ENCODE measurements at places on chromosomes 6 and 20.

GRCh38 chr20:52943185-52943841, 28.8 kb upstream of the TSHZ2 start:
- no peak for DNase-seq

DNA sequence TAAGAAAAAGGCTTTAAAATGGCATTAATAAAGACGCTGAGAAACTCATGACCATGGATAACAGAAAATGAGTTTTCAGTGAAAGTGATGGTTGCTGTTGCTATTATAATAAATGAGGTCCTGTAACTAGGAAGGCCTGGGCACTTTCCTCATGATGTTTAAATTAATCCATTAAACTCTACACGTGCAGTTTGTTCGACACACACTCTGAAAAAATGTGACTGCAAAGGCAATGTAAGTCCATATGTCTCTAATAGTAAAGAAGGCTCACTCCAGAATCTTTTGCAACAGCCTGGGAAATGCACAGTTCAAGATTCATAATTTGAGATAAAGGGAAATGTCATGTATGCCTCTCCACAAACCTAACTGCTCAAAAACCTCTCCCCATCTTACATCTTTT, 153.4 kb downstream of the COL12A1 start:
- no peak for DNase-seq

DNA sequence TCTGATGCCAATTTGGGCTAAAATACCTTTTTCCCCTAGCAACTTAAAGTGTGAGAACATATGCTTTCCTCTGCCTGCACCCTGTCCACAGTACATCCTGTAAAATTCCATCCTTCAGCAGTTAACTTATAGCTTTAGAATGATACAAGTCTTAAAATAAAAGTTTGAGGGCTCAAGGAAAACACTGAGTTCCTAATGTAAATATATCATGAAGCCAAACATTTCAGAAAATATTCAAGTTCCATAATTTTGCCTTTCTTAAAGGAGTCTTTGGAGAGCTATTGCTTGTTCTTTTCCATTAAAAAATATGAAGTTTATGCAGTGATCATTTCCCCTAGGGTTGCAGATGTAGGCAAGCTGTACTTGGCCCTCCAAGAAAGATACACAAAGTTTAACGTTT, 303.8 kb downstream of the COL12A1 start:
- no peak for DNase-seq

DNA sequence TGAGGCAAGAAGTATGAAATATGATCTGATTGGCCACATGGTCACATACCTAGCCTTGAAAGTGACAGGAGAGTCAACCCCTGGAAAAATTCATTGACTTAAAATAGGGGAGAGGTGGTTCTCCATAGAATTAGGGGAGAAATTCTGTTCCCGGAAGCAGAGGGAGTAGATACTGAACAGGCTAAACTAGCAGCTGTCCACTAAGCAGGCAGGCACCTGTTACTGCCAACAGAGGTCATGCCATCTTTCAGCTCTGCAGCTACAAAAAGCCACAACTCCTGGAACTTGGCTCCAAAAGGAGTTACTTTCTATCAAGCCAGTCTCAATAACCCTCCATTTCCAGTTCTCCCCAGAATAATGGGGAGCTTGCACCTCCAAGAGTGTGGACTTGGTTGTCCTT, 352.5 kb downstream of the MAFB start:
- DNase-seq = no peak

GRCh38 chr20:5524896-5525295, 208.1 kb upstream of the PROKR2 start:
- no peak for DNase-seq

DNA sequence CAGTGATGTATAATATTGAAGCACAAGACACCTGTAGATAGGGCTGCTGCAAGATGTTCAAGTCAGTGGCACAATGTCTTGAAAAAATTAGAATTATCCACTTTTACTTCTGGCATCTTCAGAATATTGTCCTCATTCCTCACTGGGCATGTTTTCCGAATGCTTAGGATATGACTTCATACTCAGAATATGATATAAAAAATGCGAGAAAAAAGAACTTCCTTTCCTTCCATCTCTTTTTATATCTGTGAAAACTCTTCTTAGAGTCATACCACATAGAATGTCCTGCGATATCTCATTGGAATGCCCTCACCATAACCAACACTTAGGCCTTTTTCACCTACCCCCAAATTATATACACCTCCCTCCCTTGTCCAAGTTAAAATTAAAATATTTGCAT, 4.6 kb downstream of the MAS1L start:
- DNase-seq = no peak

DNA sequence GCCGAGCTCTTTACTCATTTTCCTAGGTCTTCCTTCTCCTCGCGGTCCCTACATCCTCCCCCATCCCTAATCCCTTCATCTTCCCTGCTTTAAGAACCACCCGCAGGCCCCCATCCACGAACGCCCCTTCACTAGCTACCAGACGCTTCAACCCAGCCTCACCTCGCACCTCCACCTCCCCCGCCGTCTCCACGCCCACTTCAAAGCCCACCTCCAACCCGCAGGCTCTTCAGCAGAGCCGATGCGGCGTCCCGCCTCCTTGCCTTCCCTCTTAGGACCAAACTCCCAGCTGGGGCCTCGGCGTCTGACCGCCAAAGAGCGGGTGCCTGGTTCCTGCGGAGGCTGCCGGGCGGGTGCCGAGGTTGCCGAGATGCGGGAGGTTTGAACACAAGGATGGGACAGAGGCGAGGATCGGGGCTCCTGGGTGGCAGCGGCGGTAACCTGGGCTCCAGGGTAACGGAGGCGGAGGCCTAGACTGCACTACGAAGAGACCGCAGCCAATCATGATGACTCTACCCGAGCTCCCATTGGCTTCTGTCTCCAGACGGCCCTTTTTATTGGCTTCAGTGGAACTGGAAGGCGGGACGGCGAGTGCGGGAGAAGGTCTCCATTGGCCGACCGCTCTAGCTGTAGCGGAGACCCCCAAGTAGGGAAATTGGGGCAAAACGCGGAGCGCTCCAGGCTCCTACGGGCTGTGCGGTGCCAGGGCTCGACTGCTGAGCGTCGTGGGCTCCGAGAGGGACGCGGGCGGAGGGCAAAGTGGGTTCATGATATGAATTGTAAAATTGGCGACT, at the start of gene LCA5:
Gene LCA5, minus strand, starts transcription at position 477 of the 794 bp plus-strand sequence. CDS start 18,536 bp downstream, outside the sequence.
- peak; percentile 91 for DNase-seq

DNA sequence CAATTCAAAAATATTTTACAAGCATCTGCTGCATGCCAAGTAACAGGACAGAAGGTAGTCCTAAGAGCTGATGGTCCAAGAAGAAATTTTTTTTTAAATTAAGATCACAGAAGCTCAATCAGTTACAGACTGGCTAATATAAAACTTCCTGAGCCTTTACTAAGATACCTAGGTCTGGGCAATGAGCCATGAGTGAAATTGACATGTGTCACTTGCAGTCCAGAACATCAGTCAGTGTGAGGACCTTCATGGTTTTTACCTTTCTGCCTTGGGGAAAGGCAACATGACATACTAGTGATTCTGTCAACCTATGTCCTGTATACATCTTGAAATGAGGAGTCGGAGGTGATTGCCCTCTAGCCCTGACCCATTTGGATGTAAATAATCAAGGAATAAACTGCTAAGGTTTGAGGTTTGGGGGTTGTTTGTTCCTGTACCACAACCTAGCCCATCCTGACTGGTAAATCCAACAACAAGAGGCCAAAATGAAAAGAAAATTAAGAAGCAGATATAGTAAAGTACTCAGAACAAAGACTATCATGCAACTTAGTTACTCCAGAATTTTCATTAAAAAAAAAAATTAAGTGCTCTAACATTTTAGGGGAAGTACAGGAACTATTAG, 70.0 kb downstream of the CNKSR3 start:
- DNase-seq = no peak

- no peak for DNase-seq
Measured at GRCh38 chr6:29976588-29977424, 34.5 kb downstream of the HLA-A start.

GRCh38 chr20:35326021-35326739, 34.0 kb upstream of the FAM83C start:
- DNase-seq = no peak

GRCh38 chr6:135251498-135252441, 70.7 kb downstream of the MYB start:
- DNase-seq = peak; percentile 78

DNA sequence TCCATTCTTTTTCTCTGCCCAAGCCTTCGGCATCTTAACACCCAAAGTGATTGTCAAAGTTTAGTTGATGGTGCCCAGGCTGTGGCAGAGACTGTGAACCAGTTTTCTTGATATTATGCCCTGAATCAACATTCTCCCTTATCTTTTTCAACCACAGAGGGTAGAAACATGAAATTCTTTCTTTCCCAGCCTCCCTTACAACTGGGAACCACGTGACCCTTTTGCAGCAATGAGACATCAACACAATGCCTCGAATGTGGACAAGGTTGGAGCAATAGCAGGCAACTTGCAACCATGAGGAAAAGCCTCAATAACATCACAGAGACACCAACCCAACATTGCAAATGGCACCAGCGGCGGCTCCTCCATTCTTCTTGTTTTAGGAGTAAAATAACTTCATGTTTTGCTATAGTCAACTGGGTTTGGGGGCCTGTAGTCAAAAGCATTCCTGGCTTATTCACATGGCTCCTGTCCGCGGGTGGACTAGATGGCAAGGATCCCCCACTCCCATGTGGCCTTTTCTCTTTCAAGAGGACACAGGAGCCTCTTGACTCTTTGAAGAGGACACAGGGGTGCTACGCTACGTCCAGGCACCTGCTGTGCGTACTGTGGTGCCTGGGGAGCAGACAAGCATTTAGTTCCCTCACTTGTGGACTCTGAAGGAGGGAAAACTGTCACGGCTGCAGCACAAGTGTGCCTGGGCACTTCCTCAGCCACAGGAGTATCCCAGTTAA, 90.5 kb downstream of the NOL4L start:
- no peak for DNase-seq

DNA sequence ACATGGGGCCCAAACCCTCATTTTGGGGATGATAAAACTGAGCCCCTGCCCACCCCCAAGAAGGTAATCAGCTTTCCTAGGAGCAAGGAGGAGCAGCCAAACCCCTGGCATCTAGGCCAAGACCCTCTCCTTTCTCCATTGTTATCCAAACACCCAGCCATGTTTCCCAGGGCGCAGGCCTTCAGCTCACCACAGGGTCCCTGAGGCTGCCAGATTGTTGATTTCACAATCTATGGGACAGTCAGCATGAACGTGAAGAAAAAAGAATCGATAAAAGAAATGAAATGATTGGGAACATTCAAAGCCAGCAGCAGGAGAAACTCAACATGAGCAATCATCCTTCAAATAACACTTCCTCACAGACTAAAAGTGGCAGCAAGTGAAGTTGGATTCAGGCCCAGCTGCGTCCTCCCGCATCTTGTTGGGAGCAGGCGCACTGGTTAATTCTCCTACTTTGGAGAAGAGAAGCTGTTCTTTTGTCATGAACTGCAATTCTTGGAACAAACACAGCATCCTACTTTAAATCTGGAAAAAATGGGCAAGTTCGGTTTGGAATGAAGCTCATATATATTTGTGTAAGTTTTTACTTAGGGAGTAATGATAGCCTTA, 241.8 kb upstream of the PRDM1 start:
- no peak for DNase-seq

GRCh38 chr6:158991017-158991723, 8.8 kb downstream of the RSPH3 start:
- DNase-seq = no peak

DNA sequence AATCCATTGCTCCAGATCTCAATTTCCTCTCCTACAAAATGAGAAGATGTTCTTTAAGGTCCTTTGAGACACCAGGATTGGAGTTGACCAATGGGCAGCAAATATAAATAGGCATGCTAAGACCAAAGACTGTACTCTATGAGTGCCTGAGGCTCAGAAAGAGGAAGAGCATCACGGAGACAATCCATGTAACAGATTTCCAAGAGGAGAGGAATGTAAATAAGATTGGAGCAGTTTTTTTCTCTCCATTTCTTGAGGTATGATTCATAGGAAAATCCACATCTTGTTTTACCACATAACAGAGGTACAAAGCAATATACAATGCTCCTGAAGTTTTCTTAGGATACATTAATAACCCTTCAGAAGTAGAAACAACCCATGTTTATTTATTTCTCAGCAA, 109.8 kb downstream of the UBE3D start:
- DNase-seq = no peak

DNA sequence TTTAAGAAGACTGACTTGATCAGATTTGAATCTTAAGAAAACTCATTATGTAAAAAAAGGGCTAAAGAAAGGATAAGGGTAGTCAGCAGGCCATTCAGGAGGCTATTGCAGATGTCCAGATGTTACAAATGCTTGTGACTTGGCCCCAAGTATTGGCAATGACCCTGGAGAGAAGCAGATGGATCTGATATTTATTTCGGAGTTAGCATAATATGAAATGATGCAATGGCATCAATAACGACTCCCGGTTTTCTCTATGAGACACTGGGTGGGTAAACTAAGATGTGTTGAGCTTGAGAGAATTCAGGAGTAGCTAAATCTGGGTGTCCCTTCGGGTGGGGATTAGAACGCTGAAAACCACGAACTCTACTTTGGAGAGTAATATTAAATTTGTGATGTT, 149.7 kb downstream of the LAMA2 start:
- DNase-seq = no peak

DNA sequence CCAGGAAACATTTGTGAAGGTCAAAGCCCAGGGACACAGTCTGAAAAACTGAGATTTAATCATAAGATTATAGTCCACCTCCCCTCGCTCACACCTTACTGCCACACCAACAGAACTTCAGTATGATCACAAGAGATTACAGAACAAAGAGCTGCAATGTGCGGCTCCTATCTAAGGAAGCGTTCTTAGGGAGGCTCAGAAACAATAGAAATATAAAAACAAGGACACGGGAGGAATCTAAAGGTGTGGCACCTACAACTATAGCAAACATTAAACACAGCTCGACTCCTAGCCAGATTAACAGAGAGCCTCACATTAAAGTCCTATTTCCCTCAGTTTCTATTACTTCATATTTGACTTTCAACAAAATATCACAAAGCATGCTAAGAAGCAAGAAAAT, 40.4 kb upstream of the THEMIS start:
- no peak for DNase-seq

DNA sequence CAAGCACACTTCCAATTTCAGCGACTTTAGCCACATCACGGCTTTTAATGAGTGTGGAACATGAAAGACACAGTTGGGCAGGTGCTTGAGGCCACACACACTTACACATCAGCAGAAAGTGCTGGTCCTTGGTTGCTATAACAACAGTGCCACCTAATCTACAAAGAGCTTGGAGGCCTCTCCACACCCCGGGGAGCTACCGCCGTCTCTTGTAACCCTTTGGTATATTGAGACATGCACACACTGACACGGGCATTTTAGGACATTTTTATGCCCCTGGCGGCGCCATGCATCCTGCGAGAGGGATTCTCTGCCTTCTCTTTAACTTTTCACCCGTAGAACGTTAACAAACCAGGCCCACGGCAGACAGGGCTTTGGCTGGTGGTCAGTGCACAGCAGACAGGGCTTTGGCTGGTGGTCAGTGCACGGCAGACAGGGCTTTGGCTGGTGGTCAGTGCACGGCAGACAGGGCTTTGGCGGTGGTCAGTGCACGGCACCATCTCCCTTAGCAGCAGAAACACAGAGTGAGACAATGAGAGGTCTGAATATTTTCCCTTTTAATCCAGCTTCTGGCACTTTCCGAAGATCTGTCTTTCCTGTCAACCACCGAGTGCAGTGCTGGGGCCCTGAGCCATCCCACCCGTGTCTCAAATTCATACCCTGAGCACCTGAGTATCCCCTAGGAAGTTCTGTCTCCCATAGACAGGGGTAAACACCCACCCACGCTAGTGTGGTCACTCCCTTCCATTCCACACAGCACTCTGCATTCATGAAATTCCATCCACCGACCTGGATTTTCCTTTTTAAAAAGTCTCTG, 116.6 kb upstream of the RPS6KA2 start:
- peak; percentile 63 for DNase-seq

- no peak for DNase-seq
Measured at GRCh38 chr6:16494793-16495192, 256.4 kb downstream of the GMPR start.

GRCh38 chr20:25750765-25751696, 54.4 kb upstream of the ZNF337 start:
- DNase-seq = peak; percentile 4

Measured in NCI-H187 treated with DMSO at 0.1 percent for 48 hours (cell line).